ENCODE measurements at places on chromosomes 5 and 9.
A peak's percentile ranks its signal among the peaks of the same experiment; 100 is the strongest.

DNA sequence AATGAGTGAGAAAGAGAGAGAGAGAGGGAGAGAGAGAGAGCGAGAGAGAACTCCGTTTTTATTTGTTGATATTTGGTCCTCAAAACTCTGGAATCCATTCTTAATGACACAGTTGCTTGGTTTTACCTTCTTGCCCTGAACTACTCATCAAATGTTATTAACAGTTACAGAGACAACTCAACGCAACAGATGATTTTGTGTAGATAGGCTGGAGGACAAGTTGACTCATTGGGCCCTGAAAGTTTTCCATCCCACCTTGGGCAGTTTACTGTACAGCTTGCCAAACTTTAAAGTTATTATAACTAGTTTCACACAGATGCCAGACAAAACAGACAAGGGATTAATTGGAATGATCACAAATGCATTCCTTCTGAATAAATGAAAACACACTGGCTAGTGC lies 339.9 kb downstream of the ARL15 start:
- no peak for DNase-seq
- H3K27me3 ChIP-seq = no peaks in the 10 kb centered on the region
- H3K27ac ChIP-seq = no peak overlapping the region
- H3K4me1 ChIP-seq = no peaks in the 10 kb centered on the region
- no peaks in the 10 kb centered on the region for H3K36me3 ChIP-seq

GRCh38 chr9:106451223-106451622 lies 411.7 kb upstream of the ZNF462 start:
- no peaks in the 10 kb centered on the region for H3K4me1 ChIP-seq
- no peaks in the 10 kb centered on the region for H3K27me3 ChIP-seq
- DNase-seq = no peak
- H3K27ac ChIP-seq = no peak overlapping the region

- no peak overlapping the region for H3K4me3 ChIP-seq
- no peaks in the 10 kb centered on the region for H3K27me3 ChIP-seq
- H3K36me3 ChIP-seq = no peaks in the 10 kb centered on the region
These were observed 5.5 kb downstream of the F2RL2 start for GRCh38 chr5:76617675-76618074.

GRCh38 chr9:75185585-75186170 lies 97.4 kb downstream of the OSTF1 start:
- H3K36me3 ChIP-seq = no peaks in the 10 kb centered on the region
- H3K27ac ChIP-seq = no peak overlapping the region
- no peak overlapping the region for H3K4me3 ChIP-seq

DNA sequence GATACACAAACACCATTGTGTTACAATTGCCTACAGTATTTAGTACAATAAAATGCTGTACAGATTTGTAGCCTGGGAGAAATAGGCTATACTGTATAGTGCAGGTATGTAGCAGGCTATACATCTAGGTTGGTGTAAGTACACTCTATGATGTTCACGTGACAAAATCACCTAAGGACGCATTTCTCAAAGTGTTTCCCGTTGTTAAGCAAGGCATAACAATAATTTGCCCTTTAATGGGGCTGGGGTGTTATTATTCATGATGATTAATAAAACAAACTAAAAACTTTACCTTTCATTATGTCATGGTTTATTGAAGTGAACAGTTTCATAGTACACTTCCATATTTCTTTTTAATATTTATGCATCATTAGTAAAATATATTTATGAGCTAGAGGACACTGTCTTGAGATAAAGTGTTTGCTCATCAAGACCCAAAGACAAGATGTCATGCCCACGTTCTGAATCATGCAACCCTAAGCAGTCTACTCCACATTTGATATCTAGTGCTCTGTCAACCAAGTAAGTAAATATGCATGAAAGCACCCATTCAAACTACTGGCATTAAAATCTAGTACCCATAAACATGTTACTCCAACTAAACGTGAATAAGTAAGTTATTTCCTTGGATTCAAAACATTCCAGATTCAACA lies 220.5 kb downstream of the NR2F1-AS1 start:
- no peak overlapping the region for H3K4me3 ChIP-seq
- H3K36me3 ChIP-seq = no peaks in the 10 kb centered on the region
- peak; percentile 65 for DNase-seq
- H3K27me3 ChIP-seq = no peaks in the 10 kb centered on the region
- H3K4me1 ChIP-seq = peaks cover 53% of the 10 kb centered on the region

DNA sequence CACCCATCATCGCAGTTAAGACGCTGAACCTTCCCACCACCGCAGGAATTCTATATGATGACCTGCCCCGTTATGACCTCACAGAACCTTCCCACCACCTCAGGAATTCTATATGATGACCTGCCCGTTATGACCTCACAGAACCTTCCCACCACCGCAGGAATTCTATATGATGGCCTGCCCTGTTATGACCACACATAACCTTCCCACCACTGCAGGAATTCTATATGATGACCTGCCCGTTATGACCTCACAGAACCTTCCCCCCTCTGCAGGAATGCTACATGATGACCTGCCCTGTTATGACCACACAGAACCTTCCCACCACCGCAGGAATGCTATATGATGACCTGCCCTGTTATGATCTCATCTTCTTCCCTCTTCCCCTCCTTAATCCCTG lies 64.3 kb downstream of the IRX1 start:
- DNase-seq = peak; percentile 4
- H3K4me3 ChIP-seq = no peak overlapping the region
- H3K27me3 ChIP-seq = no peaks in the 10 kb centered on the region
- H3K36me3 ChIP-seq = no peaks in the 10 kb centered on the region

DNA sequence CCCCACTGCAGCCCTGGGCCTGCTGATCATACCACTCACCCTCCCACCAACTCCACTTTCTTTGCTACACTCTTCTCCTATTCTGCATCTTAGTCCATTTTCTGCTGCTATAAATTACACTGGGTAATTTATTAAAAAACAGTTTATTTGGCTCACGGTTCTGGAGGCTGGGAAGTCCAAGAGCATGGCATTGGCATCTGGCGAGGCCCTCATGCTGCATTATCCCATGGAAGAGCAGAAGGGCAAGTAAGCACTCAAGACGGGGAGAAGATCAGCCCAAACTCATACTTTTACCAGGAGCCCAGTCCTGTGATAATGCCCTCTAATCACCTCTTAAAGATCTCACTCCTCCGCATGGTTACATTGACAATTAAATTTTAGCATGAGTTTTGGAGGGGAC lies 9.4 kb downstream of the GLIPR2 start:
- no peaks in the 10 kb centered on the region for H3K36me3 ChIP-seq
- peaks cover 20% of the 10 kb centered on the region for H3K4me1 ChIP-seq
- no peak for DNase-seq
- no peaks in the 10 kb centered on the region for H3K27me3 ChIP-seq

- no peaks in the 10 kb centered on the region for H3K4me1 ChIP-seq
- H3K27ac ChIP-seq = no peak overlapping the region
- H3K36me3 ChIP-seq = no peaks in the 10 kb centered on the region
- no peak for DNase-seq
- no peaks in the 10 kb centered on the region for H3K27me3 ChIP-seq
- no peak overlapping the region for H3K4me3 ChIP-seq
These were observed 1079.4 kb upstream of the COX7C start for GRCh38 chr5:85538362-85538761.

DNA sequence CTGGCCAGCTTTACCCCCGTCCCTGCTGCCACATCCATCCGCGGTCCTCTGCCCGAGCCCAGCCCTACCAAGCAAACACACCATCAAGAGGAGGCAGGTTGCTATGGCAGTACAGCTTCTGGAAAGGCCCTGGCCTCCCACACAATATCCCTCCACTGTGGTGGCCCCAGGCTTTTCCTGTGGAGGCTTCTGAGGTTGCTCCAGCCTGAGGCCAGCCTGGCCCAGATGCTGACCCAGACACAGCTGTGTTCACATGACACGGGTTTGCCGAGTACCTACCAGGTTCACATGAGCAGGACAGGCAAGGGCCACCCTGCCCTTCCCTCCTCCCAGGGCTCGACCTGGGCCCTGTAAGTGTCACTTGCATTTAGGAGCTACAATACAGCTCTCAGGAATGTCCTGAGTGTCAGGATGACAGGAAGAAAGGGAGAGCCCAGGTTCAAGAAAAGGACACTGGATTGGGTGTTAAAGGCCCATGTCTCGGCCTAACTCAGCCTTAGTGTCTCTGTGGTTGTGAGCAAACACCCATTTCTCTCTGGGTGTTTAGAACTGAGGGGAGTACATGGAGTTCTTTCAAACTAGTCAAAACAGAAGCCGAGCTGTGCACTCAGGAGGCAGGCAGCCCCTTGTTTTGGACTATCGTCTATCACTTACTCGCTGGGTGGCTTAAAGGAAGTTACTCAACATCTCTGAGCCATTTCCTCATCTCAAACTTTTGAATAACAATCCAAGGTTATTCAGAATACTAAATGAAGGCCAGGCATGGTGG lies 40.2 kb downstream of the NAIF1 start:
- no peaks in the 10 kb centered on the region for H3K27me3 ChIP-seq
- peak; percentile 32 for DNase-seq
- no peak overlapping the region for H3K4me3 ChIP-seq
- no peaks in the 10 kb centered on the region for H3K36me3 ChIP-seq
- H3K4me1 ChIP-seq = peaks cover 13% of the 10 kb centered on the region

GRCh38 chr5:72651779-72652178 lies 144.6 kb upstream of the ZNF366 start:
- no peak for DNase-seq
- H3K36me3 ChIP-seq = no peaks in the 10 kb centered on the region
- H3K27ac ChIP-seq = no peak overlapping the region
- no peaks in the 10 kb centered on the region for H3K27me3 ChIP-seq

Data from endothelial cell of umbilical vein (primary cell).